ENCODE measurements at places on chromosomes 7 and 10.

DNA sequence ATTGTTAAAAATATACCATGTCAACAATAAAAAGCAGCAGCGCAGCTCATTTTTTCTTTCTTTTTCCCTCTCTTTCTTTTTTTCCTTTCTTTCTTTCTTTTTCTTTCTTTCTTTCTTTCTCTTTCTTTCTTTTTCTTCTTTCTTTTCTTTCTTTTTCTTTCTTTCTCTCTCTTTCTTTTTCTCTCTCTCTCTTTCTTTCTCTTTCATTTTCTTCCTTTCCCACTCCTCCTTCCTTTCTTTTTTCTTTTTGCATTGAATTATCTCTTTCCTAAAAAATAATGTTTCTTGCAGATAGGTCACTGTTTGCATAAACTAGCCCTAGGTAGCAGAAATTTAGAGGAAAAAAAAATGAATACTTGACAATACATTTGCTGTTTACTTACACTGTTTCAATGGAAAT, 755.1 kb upstream of the COBL start:
- DNase-seq = no peak

- no peak for DNase-seq
These were observed 878 bp downstream of the GLRX3 start for GRCh38 chr10:130137090-130137448.

GRCh38 chr7:119630406-119630969, 642.5 kb upstream of the KCND2 start:
- no peak for DNase-seq

DNA sequence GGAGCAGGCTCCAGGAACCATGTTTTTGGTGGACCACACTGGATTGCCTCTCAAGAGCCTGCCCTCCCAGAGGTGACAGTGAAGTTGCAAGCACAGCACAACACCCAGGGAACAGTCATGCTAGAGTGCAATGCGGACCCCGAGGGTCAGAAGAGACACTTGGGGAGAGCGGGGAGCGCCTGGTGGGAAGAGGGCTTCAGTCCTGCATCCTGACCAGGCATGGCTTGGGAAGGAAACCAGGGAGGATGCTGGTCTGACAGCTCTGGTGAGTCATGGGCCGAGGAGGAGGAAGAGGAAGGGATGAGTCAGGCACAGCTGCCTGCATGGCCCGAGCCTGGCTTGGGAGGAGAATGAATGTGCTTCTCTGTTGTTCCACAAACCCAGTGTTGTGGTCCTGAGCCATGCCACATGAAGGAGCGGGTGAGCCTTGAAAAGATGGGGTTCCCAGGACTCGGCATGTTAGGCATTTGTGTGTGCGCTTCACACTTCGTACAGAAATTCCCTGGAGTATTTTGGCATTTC, 29.5 kb upstream of the ANKRD2 start:
- peak; percentile 50 for DNase-seq

GRCh38 chr10:34016576-34016975, 682.1 kb upstream of the NRP1 start:
- DNase-seq = no peak

Data from stimulated activated CD4-positive, alpha-beta T cell treated with anti-CD3 and anti-CD28 coated beads, Interleukin-2, amount 100 ng/mL, for 48 hours (primary cell).